ENCODE measurements at places on chromosomes 5 and 9.

DNA sequence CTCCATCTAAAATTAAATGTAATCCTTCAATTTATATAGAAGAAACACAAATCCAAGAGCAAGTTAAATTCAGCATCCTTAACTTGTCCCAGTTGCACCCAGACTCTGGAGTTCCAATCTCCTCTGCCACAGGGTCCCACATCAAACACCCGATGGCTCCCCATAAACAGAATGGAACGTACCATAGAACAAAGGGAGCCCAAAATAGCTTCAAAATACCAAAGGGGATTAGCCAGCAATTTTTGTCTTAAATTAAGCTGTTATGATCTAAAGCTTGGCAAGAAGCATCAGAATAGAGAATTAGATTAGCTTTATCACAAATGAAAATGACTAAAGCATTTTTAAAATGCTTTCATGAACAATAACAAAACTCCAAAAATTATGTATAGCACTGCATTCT lies 112.8 kb downstream of the FANCC start:
- no peak for DNase-seq

DNA sequence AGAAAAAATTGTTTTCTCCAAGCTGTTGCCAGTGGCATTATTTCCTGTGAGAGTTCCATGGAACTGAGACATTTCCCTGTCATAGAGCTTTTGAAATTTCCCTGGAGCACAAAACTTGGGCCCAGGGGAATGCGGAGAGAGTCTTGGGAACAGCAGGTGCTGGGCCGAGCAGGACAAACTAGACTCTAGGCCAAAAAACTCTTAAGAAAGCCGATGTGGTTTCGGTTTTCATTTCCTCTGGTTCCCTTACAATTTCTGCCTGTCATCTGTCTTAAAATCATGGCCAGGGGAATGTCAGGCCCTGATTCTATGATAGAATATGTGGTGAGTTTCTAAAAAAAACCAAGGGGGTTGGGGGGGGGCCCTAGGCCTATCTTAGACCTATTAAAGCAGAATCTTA lies 4.6 kb downstream of the SLC35A4 start:
- no peak for DNase-seq

GRCh38 chr5:90097082-90097477 lies 312.5 kb downstream of the CETN3 start:
- no peak for DNase-seq

DNA sequence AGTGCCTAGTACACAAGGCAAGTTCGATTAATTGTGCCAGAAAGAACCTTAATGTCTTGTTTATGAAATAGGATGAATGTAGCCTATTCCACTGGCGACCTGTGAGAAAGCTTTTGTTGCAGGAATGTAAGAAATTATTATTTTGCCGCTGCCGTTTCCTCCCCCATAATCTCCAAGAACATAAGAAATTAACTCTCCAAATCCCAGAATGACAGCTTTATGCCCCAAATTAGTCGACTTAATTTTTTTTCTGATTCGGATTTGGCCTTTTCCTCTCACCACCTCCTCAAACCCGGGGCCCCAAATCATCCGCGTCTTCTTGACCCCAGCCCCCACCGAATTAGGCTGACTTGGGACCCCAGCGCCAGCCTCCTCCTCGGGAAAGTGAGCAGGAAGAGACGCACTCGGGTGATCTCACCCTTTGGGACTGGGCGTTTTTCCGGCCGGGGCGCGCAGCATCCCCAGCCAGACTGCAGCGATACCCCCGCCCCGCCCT lies 682 bp upstream of the SPTAN1 start:
- DNase-seq, result no peak

DNA sequence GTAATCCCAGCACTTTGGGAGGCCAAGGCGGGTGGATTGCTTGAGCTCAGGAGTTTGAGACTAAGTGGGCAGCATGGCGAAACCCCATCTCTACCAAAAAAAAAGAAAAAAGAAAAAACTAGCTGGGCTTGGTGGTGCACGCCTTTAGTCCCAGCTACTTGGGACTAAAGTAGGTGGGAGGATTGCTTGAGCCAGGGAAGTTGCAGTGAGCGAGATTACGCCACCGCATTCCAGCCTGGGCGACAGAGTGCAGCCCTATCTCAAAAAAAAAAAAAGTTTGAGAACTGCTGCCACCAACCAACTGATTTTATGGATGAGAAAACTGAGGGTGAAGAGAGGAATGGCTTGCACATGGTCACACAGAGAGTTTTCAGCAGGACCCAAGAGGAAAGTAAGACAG lies 175.1 kb downstream of the DOCK8 start:
- DNase-seq, result no peak

DNA sequence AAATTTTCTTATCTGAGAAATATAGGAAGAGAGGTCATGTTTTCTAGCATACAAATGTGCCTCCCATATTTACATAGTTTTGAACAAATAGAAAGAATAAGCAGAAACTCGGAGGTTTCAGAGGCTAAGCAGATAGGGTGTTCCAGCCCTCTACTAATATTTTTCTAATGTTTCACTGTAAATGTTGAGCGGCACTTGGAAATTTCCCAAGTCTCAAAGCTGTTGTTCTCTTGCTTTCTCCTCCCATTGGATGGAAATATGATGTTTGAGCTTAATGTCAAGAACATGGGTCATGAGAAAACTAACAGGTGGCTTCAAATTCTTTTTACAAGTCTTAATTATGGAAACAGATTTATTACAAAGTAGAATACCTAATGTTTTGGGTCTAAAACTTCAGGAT lies 5.1 kb downstream of the SPINK1 start:
- no peak for DNase-seq

- no peak for DNase-seq
Measured at GRCh38 chr9:111050819-111051218, 12.5 kb upstream of the LPAR1 start.

DNA sequence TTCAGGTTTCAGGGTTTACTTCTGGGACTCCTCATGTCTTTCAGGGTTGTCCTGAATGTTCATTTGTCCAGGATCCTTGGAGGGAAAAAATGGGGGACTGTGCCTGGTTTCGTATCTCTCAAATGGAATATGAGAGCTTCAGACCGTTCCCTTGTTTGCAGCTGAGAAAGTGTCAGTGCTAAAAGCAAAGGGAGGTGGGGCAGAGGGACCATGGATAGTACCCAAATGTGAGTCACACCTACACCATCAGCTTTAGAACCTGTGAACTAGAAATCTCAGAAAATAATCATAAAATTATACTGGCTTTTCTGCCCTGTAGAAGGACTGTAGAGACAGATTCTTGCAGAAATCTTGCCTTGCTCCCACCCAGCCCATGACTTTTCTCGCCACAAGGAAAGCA lies 84.3 kb upstream of the TAF11L2 start:
- DNase-seq, result no peak

GRCh38 chr5:171128136-171128535 lies 180.9 kb upstream of the TLX3 start:
- no peak for DNase-seq

GRCh38 chr9:116015855-116016254 lies 137.7 kb upstream of the PAPPA start:
- DNase-seq, result no peak

GRCh38 chr5:83204651-83205050 lies 127.3 kb downstream of the XRCC4 start:
- DNase-seq, result no peak

DNA sequence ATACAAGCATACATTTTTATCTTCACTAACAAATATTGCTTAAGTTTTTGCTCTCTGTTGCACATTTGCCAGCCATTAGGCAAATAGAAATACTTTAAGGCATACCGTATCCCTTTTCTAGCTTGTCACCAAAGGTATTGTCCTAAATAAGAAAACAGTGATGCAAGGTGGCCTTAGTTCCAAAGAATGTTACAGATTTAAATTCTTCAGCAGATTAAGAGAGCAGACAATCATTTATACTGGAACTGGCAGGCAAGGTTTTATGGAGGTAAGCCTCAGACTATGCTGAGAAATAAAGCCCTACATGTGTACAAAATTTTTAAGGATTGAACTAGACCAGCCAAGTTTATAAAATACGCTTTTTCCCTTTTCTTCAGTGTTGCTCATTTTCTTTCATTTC lies 247.8 kb downstream of the IZUMO3 start:
- no peak for DNase-seq

DNA sequence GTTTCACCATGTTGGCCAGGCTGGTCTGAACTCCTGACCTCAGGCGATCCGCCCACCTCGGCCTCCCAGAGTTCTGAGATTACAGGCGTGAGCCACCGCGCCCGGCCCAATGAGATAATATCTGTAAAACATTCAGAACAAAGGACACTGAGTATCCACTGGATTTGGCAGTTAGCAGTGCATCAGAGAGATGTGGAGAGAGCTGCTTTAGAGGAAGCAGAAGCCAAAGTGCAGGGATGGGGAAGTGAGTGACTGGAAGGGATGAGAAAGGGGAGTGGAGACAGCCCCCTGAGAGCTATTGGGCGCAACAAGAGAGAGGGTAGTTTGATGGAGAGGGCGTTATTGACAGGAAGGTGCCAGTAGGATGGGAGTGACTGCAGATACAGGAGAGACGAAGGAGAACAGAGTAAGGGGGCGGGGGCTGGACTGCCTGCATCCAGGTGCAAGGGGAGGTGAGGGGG lies 157.5 kb upstream of the SHB start:
- no peak for DNase-seq
